ENCODE measurements at places on chromosomes 12 and 14.

GRCh38 chr12:6996040-6996441 is 22.2 kb downstream of the LPCAT3 start:
- no peak for DNase-seq

- DNase-seq, result no peak
Observed at GRCh38 chr12:4829161-4829792, 80.4 kb upstream of the KCNA1 start.

DNA sequence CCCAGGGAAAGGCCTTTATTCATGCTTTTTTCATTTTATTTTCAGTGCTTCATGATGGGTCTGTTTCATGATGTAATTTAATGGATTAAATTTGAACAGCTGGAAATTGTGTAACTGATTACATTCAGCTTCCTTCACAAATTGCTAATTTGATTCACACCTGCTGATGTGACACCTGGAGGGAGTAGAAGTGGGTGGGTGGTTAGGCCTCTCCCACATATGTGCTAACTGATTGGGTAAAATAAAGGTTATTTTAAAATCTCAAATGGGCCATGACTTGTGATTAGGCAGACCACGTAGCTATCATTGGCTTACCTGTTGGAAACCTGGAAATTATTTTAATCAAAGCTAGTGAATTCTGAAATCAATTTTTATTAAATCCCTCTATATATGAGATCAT is 142.1 kb downstream of the GXYLT1 start:
- DNase-seq, result no peak

DNA sequence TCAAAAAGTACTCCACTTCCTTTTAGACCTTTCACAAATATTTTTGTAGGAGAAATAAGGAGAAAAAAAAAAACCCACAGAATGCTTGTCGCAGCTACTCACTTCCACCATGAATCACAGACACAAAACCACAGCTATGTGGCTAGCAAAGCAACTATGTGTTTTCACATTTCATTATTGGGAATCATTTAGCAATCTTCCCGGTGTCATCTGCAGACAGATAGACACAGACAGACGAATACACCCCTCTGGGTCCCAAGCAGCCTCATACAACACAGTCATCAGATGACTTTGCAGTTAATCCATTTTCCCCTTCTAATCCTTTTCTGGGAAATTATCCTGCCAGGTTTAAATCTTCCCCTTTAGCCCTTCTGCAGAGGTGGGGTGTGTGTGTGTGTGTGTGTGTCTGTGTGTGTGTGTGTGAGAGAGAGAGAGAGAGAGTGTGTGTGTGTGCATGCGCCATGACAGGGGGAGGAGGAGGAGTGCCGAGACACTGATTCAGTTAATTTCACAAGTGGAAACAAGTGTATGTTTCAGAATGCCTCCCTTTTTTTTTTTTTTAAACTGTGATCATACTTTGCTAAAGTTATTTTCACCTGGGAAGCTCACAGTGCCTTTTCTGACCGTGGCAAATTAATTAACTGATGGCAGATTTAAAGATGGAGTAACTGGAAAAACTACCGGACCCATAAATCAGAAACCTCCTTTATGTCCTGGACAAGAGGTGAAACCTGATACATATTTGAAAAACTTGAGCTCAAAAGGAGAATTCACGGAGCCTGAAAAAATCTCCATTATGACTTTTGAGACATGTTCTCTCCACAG is 39.9 kb downstream of the LTBP2 start:
- no peak for DNase-seq

DNA sequence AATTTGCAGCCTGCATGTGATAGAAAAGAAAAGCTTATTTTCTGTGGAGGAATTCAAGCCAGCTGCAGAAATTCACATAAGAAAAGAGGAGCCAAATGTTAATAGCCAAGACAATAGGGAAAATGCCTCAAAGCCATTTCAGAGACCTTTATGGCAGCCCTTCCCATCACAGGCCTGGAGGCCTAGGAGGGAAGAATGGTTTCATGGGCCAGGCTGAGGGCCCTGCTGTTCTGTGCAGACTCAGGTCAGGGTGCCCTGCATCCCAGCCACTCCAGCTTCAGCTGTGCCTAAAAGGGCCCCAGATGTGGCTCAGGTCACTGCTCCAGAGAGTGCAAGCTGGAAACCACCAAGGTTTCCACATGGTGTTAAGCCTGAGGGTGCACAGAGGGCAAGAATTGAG is 21.2 kb upstream of the CCDC88C start:
- no peak for DNase-seq

GRCh38 chr12:101019667-101020066 is 190.4 kb downstream of the SLC5A8 start:
- DNase-seq, result no peak

GRCh38 chr12:132196038-132196872 is 52.0 kb downstream of the NOC4L start:
- DNase-seq, result no peak

- no peak for DNase-seq
Observed at GRCh38 chr14:90607141-90607540, 209.1 kb downstream of the TTC7B start.

- DNase-seq, result no peak
Observed at GRCh38 chr14:36591482-36591881, 9.1 kb upstream of the NKX2-8 start.

DNA sequence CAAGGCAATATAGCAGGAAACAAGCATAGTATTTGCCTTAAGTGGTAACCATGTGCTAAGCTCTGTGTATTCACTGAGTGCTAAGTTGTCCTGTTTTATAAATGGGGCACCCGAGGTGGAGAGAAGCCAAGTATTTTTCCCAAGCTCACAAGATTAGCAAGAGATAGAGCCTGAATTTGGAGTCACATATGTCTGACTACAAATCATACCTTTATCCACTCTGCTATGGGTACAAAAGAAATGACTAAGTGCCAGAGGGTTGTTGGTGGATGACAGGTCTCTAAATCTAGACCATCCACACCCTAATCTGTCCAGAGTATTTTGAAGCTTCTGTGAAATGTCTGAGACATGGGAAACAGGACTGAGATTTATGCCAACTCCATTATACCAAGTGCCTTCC is 182.1 kb upstream of the SEL1L start:
- no peak for DNase-seq

DNA sequence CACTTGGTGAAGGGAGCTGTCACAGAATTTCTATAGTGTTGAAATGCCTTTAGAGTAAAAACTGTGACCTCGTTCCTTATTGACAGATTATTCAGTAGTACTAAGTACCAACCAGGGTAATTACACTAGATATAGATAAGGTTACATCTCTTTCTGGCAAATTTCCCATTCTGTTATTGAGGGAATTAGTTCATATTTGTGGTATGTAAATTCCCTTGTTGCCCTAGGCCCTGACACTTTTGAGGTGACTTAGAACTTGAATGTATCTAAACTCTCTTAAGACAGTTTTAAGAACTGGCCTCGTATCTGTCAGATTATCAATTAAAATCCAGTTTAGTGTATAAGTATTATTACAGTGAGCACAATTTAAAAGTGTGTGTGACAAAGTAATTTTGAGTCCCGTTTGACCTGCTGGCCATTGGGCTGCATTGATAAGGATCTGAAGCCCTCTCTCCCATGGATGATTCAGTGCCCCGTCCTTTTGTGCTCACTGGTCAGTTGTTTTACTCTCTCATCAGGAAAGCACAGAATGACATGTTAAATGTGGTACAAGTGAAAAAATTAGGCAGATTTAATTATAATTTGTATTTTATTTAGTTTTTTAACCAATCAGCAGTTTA is 123.2 kb downstream of the GPR135 start:
- DNase-seq, result no peak

DNA sequence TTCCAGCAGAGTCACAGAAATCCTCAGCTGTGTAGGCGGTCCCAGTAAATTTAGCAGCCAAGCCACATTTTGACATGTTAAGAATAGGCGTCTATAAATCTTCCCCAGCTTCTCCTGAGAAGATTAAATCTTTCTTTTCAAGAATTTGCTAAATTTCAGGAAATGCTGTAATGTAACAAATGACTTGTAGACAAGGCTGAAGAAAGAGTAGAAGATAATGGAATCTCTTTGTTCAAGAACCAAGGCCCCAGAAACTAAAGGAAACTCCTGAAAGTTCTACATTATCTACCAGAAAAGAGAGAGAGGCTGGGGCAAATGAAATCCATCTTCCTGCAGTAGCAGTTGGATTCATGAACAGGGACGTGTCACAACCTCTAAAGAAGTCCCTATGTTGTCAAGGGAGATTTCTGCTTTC is 760.3 kb downstream of the NOVA1 start:
- DNase-seq, result no peak

- DNase-seq, result no peak
Observed at GRCh38 chr14:53516261-53516774, 363.2 kb upstream of the DDHD1 start.

DNA sequence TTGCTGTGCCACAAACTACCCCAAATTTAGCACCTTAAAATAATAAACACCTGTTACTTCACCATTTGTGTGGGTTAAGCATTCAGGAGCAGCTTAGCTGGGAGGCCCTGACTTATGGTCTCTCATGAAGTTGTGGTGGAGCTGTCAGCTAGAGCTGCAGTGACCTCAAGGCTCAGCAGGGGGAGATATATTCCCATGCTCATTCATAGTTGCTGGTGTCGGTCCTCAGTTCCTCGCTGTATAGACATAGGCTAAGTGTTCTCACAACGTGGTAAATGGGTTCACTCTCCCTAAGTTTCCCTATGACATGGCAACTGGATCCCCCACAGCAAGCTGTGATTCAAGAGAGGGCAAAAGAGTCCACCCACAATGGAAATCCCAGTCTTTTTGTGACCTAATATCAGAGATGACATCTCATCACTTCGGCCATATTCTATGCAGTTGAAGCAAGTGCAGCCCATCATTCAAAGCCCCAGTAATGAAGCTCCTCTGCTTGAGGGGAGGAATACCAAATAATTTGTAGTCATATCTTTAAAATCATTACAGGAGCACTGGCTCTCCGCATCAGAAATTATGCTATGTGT is 41.1 kb downstream of the PRB3 start:
- no peak for DNase-seq

GRCh38 chr12:124075841-124076240 is 102.8 kb downstream of the ZNF664 start:
- no peak for DNase-seq

DNA sequence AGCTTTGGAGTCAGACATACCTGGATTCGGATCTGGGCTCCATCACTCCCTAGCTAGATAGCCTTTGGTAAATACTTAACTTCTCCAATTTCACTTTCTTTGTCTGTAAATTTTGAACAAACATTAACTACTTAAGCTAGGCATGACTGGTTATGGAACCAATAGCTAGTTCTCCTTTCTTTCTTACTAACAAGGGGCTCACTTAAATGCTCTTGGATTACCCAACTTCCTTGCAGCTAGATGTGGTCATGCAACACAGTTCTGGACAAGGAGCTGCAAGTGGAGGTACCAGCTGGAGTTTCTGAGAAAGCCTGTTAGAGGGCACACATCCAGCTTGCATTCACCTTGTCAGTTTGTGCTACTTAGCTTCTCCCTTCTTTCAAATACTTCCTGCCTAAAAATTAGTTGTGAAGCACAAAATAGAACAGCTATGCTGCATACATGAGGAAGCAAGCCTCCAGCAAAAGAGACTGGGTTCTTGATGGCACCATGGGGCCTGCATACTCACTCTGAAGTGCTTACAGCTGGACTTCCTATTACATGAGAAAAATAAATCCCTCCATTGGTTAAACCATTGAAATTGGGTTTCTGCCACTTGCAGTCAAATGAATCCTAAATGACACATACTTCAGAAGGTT is 210.1 kb upstream of the EEA1 start:
- DNase-seq, result no peak

DNA sequence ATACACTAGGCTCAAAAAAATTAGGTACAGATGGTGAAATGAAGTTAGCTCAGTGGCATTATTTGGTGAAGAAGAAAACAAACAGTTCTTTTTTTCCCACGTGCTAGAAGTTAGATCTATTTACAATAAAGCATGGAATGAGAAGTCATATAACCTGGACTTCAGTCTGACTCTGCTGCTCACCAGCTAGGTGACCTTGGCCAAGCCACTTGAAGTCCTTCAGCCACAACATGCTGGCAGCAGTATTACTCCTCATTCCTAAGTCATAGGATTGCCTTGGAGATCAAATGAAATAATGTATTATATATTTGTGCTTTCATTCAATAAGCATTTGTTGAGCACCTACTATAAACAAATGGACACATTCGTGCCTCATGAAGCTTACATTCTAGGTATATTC is 45.2 kb downstream of the PTHLH start:
- no peak for DNase-seq

DNA sequence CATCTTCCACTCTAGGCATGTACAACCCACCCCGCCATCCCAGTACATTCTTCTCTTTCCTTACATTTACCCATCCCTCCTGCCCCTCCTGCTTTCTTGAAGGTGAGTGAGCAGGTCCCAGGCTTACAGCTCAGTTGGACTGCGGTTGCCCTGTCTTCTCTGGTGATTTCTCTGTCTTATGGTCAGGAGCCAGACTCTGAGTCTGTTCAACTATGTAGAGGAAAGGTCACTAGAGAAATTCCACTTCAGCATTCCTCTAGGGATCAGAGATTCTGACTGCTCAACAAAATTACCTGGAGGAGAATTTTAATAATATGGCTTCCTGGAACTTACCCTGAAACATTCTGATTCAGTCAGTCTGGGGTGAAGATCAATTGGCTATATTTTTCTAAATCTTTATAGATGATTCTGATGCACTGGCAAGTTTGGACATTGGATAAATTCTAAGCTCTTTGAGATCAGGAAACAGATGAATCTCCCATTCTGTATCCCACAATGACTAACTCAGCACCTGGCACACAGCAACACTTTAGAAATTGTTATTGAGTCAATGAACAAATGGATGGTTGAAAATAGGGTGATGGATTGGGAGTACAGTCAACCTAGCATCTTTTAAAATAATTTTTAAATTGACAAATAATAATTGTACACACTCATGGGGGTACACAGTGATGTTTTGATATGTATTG is 128.6 kb upstream of the HIF1A start:
- DNase-seq, result no peak

GRCh38 chr12:88509347-88509746 is 70.9 kb downstream of the KITLG start:
- no peak for DNase-seq

DNA sequence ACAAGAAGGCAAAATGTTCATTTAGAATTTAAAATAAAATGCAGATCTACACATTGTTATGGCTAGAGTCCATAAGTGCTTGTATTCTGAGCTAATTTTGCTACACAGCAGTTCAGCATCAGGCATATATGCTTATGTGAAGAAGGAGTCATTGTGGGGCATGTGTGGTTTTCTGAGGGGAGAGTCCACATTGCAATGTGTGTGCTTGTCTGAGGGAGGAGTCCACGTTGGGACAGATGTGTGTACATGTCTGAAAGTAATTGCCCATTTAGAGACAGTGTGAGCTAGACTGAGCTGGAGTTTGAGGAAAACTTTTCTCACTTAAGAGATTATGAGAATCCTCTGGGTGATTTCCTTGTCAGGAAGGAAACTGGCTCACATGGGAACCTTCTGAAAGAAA is 767.9 kb downstream of the TMEM121 start:
- no peak for DNase-seq

DNA sequence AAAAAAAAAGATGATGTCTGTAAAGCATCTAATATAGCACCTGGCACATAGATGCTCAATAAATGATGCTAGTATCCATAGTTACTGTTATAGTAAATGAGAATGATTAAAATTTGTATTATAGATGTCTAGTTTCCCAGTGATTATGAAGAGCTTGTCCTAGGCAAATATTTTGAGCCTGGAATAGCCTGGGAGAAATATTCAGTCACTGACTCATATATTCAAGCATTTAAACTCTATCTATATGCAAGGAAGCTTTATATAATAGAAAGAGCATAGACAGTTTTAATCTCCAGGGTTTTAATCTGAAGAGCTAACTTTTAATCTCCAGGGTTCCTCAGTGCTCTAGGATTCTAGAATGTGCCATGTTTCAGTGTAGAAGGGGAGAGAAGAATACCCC is 91.5 kb upstream of the VASH1 start:
- DNase-seq, result no peak
